ENCODE measurements at places on chromosomes 3 and 15. TPM values are rescaled to one million over a fixed set of nuclear protein-coding genes. Genes with fewer than 3 reads are reported as not detected.
A peak's percentile ranks its signal among the peaks of the same experiment; 100 is the strongest.

GRCh38 chr3:50202353-50203112 lies 2.5 kb upstream of the SLC38A3 start:
- peaks cover 23% of the 10 kb centered on the region for H3K4me1 ChIP-seq
- H3K27ac ChIP-seq: no peak overlapping the region
- H3K36me3 ChIP-seq: no peaks in the 10 kb centered on the region
- H3K4me3 ChIP-seq: no peak overlapping the region
- no peaks in the 10 kb centered on the region for H3K27me3 ChIP-seq

DNA sequence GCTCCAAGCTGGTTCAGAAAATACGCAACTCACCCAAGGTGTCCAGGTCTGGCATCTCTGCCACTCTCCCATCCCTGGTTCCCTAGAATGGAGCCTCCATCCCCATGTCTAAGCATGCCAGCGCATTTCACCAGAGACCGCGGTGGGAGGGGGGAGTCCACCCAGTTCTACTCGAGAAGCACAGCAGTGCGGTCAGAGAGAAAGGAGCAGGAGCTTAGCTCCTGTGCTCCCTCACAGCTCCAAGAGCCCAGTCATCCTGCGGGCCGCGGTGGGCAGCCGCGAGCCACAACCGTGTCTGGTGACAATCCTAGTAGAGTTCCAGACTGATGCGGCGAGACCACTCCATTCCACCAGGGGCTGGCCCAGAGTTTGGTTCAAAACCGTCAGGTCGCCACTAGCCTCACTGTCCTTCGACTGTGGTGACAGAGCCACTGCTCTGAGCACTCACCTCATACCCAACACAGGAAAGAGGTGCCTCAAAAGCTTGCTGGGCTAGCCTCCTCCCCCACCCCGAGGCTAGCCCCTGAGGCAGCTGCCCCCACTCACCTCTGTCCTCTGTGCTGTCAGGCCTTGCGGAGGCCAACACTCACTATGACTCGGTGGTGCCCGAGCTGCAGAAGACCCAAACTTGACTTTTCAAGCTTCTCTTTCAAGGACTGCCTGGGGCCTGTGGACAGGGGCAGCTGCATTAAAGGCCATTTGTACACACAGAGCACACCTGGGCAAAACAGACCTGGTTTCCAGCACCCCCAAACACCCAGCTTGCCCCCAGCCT lies 185.4 kb downstream of the XXYLT1 start:
- H3K4me3 ChIP-seq: no peak overlapping the region
- H3K36me3 ChIP-seq: no peaks in the 10 kb centered on the region
- peak; percentile 2 for DNase-seq
- no peak overlapping the region for H3K27ac ChIP-seq
- peaks cover 25% of the 10 kb centered on the region for H3K4me1 ChIP-seq

- H3K4me1 ChIP-seq: peaks cover 10% of the 10 kb centered on the region
- no peak for DNase-seq
- no peaks in the 10 kb centered on the region for H3K36me3 ChIP-seq
- no peaks in the 10 kb centered on the region for H3K27me3 ChIP-seq
- H3K27ac ChIP-seq: no peak overlapping the region
These were observed 402.2 kb upstream of the CFAP20DC start for GRCh38 chr3:59451800-59452746.

- no peaks in the 10 kb centered on the region for H3K27me3 ChIP-seq
- DNase-seq: no peak
- no peaks in the 10 kb centered on the region for H3K36me3 ChIP-seq
- no peak overlapping the region for H3K4me3 ChIP-seq
These were observed 5.8 kb upstream of the ZNF770 start for GRCh38 chr15:34993877-34994276.

DNA sequence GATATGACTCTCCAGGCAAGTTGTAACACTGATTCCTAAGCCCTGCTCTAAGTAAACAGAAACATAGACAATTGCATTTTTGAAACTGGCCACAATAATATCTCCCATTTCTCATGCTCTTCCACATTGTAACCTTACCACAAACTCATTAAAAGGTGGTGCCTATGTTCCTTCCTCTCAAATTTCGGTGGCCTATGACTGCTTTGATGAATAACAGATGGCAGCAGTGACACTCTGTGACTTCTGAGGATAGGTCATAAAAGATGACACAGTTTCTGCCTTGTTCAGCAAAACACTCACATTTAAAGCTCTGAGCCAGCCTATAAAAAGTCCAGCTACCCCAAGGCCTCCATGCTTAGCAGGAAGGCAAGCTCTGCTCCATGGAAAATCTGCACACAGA lies 195.2 kb downstream of the EFHB start:
- no peak for DNase-seq
- H3K36me3 ChIP-seq: no peaks in the 10 kb centered on the region
- H3K4me1 ChIP-seq: no peaks in the 10 kb centered on the region
- no peaks in the 10 kb centered on the region for H3K27me3 ChIP-seq
- no peak overlapping the region for H3K4me3 ChIP-seq

DNA sequence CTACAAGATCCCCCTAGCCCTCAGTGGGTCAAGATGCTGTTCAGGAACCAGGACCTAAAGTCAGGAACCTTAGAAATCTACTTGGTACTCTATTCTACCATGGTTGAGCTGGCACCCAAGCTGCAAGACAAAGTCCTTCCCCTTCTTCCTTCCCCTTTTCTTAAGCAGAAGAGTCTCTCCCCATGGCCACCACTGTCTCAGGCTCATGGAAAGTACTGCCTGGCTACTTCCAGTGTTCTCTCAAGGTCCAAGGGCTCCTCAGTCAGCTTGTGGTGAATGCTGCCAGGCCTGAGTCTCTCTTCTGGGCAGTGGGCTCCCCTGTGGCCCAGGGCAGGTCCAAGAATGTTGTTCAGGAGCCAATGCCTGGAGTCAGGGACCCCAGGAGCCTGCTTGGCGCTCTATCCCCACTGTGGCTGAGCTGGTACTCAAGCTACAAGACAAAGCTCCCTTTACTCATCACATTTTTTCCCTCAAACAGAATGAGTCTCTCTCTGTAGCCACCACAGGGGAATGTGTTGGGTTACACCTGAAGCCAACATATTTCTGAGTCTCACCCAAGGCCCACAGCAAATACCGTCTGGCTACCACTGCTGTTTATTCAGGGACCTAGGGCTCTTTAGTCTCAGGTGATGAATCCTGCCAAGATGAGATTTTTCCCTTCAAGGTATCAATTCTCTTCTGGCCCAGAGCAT lies 18.1 kb upstream of the SLC27A2 start:
- no peaks in the 10 kb centered on the region for H3K36me3 ChIP-seq
- H3K4me3 ChIP-seq: no peak overlapping the region
- no peaks in the 10 kb centered on the region for H3K4me1 ChIP-seq
- no peak overlapping the region for H3K27ac ChIP-seq
- no peaks in the 10 kb centered on the region for H3K27me3 ChIP-seq

DNA sequence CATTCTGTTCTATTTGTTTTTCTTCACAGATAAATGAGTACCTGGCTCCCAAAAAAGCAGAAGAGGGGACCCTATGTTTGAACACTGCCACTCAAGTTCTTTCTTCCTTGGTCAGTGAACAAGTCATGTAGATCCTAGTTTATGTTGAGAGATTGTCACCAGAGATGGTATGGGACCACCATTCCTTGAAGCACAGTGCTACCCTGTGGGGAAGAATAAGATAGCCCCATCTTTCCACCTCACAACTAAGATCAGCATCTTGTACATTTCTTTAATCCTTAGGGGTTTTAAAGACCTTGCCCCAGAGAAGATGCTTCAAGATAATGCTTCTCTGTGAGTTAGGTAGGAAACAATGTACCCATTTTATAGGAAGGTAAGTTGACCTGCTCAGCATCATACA lies 233.5 kb upstream of the WNT5A start:
- no peaks in the 10 kb centered on the region for H3K27me3 ChIP-seq
- peaks cover 17% of the 10 kb centered on the region for H3K4me1 ChIP-seq
- no peak for DNase-seq
- H3K27ac ChIP-seq: no peak overlapping the region

- DNase-seq: peak; percentile 31
- no peaks in the 10 kb centered on the region for H3K36me3 ChIP-seq
- H3K27me3 ChIP-seq: no peaks in the 10 kb centered on the region
- H3K27ac ChIP-seq: no peak overlapping the region
- no peak overlapping the region for H3K4me3 ChIP-seq
These were observed 14.8 kb downstream of the ARNT2 start for GRCh38 chr15:80418892-80419537.

GRCh38 chr3:10703875-10704274 lies 112.2 kb upstream of the SLC6A11 start:
- H3K4me1 ChIP-seq: no peaks in the 10 kb centered on the region
- H3K36me3 ChIP-seq: no peaks in the 10 kb centered on the region
- H3K4me3 ChIP-seq: no peak overlapping the region
- DNase-seq: no peak
- H3K27me3 ChIP-seq: peaks cover 9% of the 10 kb centered on the region

DNA sequence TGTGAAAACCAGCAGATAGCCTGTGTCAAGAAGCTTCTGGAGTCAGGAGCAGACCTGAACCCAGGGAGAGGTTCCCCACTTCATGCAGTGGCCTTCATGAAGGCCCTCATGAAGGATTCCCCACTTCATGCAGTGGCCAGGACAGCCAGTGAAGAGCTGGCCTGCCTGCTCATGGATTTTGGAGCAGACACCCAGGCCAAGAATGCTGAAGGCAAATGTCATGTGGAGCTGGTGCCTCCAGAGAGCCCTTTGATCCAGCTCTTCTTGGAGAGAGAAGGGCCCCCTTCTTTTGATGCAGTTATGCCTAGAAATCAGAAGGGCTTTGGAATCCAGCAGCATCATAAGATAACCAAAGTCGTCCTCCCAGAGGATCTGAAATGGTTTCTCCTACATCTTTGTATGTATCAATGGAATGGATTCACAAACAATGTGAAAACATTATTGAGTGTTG lies 103.9 kb upstream of the CHD2 start:
- DNase-seq: no peak
- no peaks in the 10 kb centered on the region for H3K36me3 ChIP-seq
- no peak overlapping the region for H3K4me3 ChIP-seq
- no peak overlapping the region for H3K27ac ChIP-seq
- no peaks in the 10 kb centered on the region for H3K27me3 ChIP-seq

The FAM107A gene
- total RNA-seq: 62.3 TPM

The FGF7 gene
- total RNA-seq: 111 TPM

DNA sequence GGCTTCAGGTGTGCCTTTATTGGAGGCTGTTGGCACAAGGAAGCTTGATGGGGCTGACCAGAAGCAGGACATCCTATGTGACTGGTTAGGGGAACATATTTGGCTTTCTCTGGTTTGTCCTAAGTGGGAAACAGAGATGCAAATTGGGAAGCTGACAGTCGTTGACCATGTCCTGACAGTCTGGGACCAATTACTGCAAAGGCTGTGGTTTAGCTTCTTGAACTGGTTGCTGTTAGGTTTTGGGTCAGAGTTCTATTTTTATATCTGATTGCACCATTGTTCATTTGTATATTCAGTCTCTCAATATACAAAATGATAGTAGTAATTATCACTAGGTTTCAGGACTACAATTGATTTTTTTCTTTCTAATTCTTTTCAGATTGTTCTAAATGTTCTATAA lies 36.8 kb downstream of the SNTN start:
- no peaks in the 10 kb centered on the region for H3K36me3 ChIP-seq
- H3K27ac ChIP-seq: no peak overlapping the region
- H3K4me3 ChIP-seq: no peak overlapping the region
- H3K27me3 ChIP-seq: no peaks in the 10 kb centered on the region

DNA sequence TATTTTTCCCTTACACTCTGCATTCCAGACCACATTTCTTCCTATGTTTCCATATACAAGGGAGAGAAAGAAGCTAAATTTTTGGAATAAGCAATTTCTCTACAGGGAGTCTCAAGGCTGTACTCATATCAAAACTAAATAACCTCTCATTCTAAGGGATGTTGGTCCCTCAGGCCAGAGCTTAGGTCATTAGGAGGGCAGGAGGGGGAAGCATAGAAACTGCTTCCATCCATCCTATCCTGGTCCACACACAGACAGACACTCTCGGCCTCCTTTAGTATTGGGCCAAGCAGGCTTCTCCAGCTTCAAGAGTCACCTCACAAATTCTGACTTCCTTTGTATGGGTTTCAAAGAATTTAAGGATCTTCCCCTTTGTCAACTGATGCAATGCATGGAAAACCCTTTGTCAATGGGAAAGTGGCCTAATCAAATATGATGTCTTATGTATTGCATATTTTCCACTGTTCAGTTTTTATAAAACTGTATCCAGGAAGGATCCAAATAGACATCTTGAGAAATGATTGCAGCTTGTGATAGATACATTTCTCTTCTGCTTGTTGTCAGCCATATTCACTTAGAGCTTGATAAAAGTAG lies 140.7 kb upstream of the RARB start:
- no peaks in the 10 kb centered on the region for H3K27me3 ChIP-seq
- DNase-seq: no peak
- H3K36me3 ChIP-seq: no peaks in the 10 kb centered on the region
- no peaks in the 10 kb centered on the region for H3K4me1 ChIP-seq

DNA sequence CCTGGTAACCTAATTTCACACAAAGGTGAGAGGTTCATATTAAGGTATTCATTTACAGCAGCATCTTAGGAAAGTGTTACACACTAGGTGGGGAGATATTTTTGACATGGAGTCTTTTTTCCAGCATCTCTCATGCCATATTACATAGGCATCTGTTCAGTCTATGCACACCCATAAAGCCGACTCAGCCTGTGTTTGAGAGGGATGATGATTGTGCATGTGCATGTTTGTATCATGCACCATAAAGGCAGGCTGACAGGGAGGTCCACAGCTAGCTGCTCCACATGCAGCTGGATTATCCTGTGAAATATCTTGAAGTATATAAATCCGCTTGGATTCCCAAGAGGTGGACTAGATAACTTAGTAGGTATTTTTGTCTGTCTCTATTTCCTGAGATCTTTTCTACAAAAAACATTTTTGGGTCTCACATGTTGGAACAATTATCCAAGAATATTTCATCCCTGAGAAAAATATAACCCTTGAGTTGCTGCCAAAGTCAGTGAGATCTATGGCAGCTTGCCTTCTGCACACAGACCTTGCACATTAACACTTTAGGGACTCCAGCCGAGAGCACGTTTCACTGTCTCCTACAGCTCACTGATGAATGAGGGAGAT lies 288.4 kb upstream of the DPH6 start:
- no peaks in the 10 kb centered on the region for H3K36me3 ChIP-seq
- no peak overlapping the region for H3K4me3 ChIP-seq
- DNase-seq: no peak
- H3K4me1 ChIP-seq: no peaks in the 10 kb centered on the region
- no peak overlapping the region for H3K27ac ChIP-seq
- no peaks in the 10 kb centered on the region for H3K27me3 ChIP-seq

DNA sequence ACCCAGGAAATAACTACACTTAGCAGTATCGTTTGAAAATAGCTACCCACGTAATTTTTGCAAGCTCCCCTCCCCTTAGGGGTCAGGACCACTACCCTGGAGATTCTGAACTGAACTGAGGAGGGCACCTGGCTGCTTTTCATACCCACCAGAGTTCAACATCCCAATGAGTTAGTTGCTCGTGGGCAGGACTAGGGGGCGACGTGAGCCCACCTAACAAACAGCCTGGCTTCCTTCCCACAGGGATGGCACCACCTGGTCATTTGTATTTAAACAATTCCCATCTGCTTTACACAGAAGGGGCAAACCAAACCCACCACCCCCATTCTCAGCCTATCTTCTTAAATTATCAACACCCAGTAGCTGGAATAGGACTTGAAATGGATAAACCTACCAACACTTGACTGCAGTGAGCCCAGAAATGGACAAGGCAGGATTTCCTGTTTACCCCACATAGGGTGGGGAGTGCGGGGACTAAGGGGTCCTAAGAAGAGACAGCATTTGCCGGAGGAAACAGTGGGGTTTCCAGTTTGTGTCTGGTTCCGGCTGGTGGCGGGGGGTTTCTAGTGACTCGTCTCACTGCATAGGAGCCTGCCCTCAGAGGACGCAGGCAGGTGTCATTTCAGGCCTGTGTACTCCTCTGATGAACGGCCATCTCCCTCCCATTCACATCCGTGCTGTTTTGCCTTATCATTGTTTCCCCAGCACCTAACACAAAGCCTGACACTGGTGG lies 11.6 kb upstream of the VGLL4 start:
- DNase-seq: no peak
- H3K4me1 ChIP-seq: no peaks in the 10 kb centered on the region
- no peaks in the 10 kb centered on the region for H3K36me3 ChIP-seq

Measured in thyroid gland (tissue), 4 donors.